Stimulated activated CD4-positive, alpha-beta T cell treated with anti-CD3 and anti-CD28 coated beads, Interleukin-2, amount 100 ng/mL, for 24 hours (primary cell): ENCODE measurements at places on chromosomes 7 and 10.

- no peak for DNase-seq
Measured at GRCh38 chr10:56035489-56035888, 325.6 kb downstream of the ZWINT start.

GRCh38 chr10:51894771-51895578, 195.6 kb upstream of the CSTF2T start:
- DNase-seq, result no peak

DNA sequence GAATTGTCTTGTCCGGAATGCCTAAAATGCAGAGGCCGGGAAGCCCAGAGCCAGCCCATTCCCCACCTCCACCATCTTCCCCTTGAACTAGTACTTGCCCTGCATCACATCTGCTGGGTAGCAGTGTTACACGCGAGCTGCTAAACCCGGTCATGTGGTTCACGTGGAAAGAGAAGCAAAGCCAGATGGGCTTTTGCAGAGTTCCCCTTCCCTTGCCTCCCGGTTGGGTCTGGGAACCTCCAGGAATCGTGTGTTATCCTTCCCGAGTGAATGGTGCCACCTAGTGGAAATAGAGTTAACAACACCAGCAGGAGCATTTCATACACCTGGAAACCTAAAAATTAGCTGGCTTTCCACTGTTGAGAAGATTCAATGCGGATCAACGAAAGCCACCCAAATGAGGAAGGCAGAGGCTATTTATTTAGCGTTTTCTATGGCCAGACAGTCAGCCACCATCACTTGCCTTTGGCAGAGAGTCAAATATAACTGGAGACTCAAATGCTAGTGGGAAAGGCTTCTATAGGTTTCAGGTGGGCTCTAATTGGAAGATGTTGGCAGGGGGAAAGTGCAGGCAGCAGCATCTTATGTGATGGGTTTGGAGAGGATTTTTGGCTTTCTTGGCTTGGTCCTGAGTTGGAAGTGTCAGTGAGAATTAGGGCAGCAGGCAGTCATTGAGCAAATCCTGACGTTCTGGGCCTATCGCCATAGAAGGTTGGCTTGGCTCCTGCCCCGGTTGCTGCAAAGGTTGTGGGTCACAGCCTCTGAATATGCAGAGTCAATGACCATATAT, 12.9 kb upstream of the DENND2A start:
- no peak for DNase-seq

DNA sequence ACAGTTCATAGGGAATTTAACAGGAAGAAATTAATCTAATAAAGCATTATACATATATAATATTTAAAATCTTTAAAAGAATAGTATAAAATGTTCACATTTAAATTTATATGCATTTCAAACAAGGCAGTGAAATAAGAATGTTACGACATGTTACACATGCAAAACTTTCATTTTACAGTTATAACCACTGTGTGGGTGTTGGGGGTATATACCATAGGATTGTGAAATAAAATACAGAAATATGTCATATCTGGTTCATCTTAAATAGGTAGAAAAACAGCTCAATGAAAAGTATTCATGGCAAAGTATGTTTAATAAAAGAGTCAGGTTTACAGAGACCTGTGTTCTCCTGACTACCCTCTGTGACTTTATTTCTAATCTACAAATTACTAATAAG, 45.6 kb downstream of the CHCHD3 start:
- no peak for DNase-seq

GRCh38 chr10:115826396-115826795, 446.6 kb downstream of the GFRA1 start:
- DNase-seq, result no peak
